ENCODE measurements at places on chromosomes 13 and 19. TPM values are rescaled to one million over a fixed set of nuclear protein-coding genes. Genes with fewer than 3 reads are reported as not detected.
A peak's percentile ranks its signal among the peaks of the same experiment; 100 is the strongest.

GRCh38 chr13:67226696-67227095, 3.4 kb downstream of the PCDH9 start:
- no peak for DNase-seq

DNA sequence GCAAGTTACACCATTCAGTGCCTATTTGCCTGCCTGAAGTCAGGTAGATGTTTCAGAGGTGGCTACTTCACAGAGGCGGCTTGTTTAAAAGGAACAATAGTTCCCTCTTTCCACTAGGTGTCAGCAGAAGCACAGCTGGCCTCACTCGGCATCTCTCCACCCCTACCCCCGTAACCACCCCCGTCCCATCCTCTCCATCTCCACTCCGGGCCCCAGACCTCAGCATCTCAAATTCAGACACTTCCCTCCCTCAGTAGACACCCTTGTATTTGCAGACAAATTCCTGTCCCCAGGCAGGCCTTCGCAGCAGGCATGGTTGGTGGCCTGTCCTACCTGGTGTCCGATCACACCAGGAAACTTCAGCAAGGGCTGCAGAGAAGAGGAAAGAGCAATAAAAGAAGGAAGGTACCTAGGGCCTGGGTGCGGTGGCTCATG, 9.1 kb upstream of the DPP9 start:
- peak; percentile 63 for DNase-seq

KLHL1 gene
- total RNA-seq = not detected

GRCh38 chr13:20161951-20162300, 1.1 kb upstream of the GJA3 start:
- DNase-seq = no peak

DNA sequence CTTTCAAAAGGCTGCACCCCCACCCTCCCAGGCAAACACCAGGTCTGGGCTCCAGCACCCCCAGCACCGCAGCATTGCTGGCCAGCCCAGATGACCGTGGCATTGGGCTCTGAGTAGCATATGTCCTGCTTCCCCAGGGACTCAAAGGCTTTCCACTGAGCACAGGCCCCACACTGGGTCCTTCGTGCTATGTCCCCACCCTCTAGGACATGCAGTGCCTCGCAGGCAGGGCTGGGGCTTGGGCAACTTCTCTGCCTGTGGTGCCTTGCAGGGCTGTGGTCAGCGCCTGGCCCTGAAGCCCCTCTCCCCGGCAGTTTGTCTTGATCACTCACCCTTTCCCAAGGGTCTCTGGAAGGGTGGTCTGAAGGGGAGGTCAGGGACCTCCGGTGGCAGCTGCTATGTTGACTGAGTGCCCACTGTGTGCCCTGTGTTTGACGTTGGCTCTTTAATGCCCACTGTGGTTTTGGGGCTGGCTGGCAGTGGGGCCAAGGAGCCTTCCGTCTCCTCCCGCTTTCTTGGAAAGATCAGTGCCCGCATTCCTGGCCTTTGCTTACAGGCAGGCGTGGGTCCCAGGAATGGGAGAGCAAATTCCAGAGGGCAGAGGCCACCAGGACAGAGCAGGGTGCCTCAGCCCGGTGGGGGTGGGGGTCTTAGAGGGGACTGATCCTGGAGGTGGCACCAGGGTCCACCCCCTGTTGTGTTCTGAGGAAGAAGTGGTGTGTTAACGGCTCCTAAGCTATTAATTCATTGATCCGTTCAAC, 20.3 kb upstream of the CRTC1 start:
- no peak for DNase-seq

GRCh38 chr19:45428384-45429231, 4.9 kb upstream of the ERCC1 start:
- no peak for DNase-seq

DNA sequence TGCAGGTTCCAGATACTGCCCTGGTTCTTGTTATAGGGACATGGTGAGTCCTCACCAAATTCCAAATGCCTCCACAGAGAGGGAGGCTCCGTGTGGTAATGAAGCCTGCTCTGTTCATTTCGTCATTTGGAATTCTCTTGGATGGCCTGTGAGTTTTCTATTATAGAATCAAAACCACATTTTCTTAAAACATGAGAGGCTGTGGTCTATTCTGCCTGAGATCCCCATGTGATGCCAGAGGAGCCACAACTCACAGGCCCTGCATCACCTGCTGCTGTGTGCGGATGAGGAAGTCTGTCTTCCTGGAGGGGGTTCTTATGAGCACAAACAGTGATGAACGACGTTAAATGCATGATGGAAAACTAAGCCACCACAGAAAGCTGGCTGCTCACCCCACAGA, 264.4 kb downstream of the UQCRFS1 start:
- no peak for DNase-seq

- DNase-seq = no peak
These were observed 678.9 kb upstream of the SLITRK5 start for GRCh38 chr13:86992251-86992650.

GRCh38 chr19:12841094-12841493, 2.8 kb downstream of the MAST1 start:
- DNase-seq = no peak

DNA sequence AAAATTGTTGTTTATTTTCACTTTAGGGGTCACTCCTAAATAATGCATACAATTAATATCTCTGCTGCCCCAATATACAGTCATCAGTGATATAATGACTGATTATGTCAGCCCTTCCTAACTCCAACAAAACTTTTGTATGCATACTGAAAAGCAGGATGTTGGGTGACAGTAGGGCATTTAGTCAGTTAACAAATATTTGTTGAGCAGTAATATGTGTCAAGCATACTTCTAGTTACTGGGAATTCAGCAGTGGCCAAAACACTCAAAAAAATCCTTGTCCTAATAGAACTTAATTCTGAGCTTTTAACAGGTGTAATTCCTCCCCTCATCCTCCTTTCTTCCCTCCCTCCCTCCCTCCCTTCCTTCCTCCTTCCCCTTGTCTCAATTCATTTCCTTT, 560.7 kb upstream of the KLHL1 start:
- DNase-seq = no peak

PBX4 gene
- 0.10 TPM for total RNA-seq

PLA2G4C gene
- 2.8 TPM for total RNA-seq

DNA sequence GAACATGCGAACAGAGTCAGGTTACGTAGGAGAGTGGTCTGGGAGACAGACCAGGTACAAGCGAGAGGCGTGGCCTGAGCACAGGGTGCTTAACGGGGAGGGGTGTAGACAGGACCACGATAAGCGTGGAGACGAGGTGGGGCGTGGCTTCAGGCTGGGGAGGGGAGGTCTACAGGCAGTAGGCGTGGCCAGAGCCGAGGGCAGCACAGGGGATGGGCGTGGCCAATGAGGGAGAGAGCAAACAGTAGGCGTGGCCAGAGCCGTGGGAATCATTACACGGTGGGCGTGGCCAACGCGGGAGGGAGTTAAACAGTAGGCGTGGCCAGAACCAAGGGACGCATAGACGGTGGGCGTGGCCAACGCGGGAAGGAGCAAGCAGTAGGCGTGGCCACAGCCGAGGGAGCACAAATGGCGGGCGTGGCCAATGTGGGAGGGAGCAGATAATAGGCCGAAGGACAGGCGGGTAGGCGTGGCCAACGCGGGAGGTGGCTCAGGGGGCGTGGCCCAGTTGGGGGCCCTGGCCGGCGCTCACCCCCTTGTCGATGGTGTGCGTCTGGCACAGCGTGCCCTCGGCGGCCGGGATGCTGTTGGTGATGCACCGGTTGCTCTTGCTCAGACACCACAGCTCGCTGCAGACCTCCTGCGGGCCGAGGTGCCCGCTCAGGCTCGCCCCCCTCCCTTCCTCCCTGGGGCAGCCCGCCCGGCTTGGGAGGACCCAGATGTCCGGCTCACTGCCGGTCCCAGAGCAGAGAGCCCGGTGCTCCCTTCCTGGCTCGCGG, 15.2 kb upstream of the MYO1F start:
- peak; percentile 86 for DNase-seq

DNA sequence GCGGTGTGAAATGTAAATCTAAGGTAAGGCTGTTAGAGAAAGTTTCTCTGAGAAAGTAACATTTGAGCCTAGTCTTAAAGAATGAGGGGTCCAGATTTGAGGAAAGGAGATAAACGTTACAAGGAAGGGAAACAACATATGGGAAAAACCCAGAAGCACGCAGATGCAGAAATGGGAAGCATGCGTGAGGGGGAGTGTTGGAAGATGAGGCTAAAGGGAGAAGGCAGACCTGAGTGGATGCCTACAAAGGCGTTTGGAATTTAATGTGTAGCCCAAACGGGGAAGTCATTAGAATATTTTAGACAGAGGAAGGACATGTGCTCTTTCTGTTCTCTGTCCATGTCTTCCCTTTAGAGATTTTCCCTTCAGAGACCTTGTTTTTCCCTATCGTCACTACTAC, 61.0 kb downstream of the TPT1 start:
- no peak for DNase-seq

DNA sequence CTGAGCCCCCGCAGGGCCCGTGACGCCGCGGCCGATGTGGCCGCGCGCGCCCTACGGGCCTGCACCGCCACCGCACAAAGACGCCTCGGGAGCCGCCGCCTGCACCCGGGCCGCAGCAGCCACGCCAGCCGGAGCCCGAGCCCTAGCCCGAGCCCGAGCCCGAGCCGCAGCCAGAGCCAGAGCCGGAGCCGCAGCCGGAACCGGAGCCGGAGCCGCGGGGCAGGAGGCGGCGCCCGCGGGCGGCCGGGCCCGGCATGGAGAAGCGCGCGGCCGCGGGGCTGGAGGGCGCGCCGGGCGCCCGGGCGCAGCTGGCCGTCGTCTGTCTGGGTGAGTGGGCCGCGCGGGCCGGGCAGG, 379 bp downstream of the LRP3 start:
- DNase-seq = no peak

NCR1 gene
- total RNA-seq = not detected

CEBPA gene
- total RNA-seq = 4.3 TPM

DNA sequence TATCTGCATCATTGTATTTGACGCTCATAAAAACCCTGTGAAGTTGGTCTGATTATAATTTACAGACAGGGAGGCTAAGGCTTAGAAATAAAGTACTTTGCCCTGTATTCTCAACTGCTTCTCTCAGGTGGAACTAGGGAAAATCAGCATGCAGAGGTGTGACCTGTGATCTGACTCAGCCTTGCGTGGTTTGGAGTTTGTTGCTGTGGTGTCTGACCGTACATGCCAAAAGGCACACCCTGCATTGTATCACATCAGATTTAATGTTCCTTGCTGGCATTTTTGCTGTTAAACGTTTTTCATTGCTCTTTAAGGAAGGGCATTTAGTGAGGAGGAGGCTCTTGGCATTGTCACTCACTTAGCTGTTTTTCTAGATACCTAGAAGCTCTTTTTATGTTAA, 58.8 kb upstream of the C1QTNF9B start:
- peak; percentile 24 for DNase-seq

DNA sequence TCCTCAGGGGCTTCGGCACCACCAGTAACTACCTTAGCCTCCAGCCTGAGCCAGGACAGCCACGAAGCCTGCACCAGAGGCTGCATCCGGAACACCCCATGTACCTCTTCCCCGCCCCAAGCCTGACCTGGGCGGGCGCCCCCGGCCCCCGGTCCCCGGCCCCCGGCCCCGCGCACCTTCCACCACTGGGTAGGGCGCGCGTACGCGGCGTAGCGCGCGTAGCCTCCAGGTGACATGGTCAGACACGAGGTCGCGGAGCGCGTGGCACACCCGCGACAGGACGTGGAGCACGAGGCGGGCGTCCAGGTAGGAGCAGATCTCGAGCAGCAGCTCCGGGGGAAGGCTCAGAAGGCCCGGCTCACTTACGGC, 450 bp downstream of the FBXW9 start:
- DNase-seq = no peak

Data from H4 (cell line).